ENCODE measurements at places on chromosomes 1 and 21.
A peak's percentile ranks its signal among the peaks of the same experiment; 100 is the strongest.

DNA sequence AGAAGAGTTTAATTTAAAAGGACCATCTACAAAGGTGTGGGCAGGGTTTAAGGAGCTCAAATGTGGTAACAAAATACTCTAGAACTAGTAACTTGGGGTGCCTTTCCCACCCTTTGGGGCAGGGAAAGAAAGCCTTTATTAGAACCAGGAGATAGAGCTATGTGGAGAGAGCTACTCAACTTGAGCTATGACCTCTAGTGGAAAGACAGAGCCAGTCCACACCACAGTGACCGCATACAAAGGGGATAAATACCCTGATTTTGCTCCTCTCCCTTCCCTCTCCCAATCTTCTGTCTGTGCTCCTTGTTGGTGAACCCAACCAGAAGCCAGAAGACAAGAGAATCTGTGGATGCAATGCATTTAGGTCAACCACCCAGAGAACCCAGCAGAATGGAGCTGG lies 54.4 kb upstream of the JAK1 start:
- no peak for DNase-seq

GRCh38 chr21:33684923-33685560 lies 42.7 kb downstream of the ITSN1 start:
- no peak for DNase-seq

DNA sequence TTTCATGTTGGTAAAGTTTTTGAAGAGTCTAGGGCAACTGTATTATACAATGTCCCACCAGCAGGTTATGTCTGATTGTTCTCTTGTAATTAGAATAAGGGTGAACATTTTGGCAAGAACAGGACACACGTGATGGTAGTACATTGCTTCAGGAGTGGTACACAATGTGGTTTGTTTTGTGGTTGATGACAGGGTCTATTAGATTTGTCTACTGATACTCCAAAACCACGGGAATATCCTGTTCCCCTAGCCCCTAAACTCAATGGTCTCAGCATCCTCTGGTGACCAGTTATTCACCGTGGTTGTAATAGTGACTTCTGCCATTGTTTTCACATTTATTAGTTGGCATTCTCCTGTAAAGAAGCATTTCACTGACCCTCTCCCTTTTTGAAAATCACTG lies 22.1 kb upstream of the ACTA1 start:
- no peak for DNase-seq

GRCh38 chr1:117646007-117646811 lies 40.4 kb downstream of the TENT5C start:
- DNase-seq, result no peak

DNA sequence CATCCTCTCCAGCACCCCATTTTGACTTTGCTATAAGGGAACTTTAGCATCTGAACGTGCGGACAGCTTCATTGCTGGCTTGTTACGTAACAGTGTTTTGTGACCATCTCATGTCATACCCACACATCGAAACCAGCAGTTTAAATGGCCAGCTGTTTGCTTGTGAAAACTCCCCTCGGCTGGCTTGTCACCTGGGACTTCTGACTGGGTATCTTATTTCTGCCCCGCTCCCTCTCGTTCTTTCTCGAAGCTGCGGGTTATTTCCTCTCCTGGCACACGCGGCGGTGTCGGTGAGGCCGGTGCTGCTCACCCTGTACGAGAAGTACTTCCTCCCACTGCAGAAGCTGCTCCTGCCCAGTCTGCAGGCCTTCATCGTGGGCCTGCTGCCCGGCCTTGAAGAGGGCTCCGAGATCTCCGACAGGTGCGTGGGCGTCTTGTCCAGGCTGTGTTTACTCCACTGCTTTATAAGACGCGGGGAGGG lies 43.5 kb downstream of the DOP1B start:
- DNase-seq, result no peak

- no peak for DNase-seq
Measured at GRCh38 chr1:93471911-93472310, 24.0 kb downstream of the FNBP1L start.

DNA sequence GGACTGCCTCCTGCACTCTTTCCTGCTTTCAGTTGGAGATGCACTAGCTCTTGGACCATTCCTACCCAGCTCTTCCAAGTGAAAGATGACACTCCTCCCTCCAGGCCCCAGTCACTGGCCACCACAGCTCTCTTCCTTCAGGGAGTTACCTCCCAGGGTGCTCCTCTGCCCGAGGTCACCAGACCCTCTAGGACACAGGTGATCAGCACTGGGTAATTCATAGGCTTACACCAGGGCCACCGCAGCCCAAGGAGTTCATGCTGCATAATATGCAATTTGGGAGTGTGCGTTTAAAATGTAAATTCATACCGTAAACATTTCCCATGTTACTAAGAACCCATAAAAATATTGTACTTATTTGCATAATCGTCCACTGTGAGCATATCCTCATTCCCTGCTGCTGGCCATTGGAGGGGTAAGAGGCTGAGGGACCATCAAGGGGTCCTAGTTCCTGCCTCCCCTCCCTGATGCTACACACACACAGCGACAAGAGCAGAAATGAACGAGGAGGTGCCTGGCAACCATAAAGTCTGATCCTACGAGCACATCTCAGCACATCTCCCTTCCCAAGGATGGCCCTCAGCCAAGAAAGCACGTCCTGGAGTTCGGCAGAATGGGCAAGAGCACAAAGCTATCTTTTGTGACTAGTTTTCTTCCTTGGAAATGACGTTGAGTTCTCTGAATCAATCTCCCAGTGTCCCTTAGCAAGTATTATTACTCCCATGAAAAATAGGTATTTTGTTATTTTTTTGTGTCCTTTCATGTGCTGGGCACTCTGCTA lies 222.9 kb upstream of the RAB4A start:
- no peak for DNase-seq

- DNase-seq, result no peak
Measured at GRCh38 chr21:18153063-18153462, 91.6 kb upstream of the CHODL start.

- no peak for DNase-seq
Measured at GRCh38 chr1:54413732-54414131, 7.5 kb upstream of the SSBP3 start.

- DNase-seq, result no peak
Measured at GRCh38 chr1:88394958-88395357, 289.1 kb upstream of the PKN2 start.

DNA sequence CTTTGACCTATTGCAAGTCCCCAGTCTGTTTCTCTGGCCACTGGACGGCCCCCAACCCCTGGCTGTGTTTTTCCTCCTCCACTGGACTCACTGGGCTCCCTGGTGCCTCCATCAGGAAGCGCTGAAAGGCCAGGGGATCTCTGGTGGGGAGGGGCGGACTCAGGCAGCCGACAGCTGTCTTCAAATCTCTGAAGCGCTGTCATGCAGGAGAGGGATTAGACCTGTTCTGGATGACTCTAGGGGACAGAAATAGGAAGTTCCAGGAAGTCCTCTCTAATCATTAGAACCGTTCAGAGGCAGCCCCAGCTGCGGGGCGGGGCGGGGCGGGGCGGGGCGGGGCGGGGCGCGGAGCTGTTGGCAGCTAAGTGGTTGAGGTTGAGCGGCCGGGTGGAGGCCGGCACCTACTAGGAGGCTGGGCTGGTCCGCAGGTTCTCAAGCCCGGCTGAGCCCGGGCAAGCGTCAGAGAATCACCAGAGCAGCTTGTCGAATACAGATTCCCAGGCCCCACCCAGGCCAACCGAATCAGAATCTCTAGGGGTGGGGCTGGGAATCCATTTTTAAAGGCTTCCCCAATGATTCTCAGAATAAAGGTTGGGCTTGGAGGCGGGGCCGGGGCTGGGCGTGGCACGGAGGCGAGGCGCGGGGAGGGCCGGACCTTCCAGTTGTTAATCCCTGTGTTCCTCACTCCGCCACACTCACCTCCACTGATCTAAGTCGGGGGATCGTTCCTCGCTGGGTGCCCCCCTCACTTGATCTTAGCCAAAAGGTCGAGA lies 11.4 kb upstream of the PHLDA3 start:
- DNase-seq, result peak; percentile 63

DNA sequence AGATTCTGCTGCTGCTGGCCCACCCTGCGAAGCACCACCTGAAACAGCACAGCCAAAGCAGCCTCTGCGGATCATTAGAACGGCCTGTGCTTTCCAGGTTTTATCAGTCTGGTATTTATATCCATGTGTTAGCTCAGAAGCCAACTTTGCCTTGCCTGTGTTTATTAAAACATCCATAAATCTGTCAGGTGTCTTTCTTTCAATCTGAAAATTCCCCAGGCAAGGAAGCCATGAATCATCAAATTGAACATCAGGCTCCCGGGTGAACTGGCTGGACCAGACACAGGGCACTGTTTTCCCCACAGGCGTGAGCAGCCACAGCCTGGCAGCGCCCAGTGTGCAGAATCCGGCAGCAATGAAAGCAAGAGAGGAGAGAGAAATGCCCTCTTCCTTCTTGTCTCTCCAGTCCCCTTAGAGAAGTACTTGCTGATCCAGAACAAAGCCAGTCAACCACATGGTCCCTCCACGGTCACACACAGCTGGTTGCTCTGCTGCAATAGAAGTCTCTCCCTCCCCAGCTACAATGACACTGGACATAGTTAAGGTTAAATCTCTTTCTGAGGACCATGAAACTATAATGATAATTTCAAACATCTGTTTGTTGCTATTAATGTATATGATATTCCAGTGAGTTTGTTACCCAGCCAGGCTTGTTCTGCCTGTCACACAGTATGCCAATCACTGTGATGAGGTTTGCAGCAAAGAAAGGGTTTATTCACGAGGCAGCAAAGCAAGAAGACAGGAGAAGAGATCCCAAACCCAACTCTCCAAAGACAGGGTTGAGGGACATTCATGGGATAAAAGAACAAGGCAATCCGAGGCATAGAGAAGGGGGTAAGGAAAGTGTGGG lies 212.1 kb upstream of the FMN2 start:
- no peak for DNase-seq

DNA sequence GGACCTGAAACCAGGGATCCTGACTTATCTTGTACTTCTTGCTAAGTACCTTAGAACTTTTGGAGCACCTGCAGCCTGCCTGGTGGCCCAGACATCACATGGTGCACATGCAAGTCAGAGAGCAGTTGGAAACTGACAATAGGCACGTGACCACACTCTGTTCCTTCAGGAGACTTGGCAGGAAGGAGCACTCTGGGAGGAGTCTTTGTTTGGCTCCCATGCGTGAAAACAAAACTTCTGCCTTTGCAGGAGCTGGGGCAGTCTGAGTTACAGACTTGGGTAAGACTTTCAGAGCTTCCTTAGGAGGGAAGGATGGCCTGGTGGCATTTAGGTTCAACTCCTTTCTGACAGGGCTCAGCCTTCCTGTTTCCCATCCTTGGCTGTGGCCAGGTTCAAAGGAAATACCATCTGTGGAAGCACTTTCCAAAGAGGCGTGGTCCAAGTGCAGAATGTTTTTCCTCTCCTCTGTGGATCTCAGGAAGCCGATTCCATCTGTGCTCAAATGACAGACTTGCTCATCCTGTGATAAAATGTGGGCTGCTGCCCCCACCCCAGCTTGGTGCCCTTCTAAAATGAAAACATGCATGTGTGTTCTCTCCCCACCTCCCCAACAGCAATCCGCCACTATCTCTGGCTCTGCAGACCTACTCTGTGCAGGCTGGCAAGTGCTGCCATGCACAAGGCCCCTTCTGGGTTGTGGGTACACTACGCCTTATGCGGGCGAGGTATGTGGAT lies 14.1 kb upstream of the ZNF436 start:
- DNase-seq, result no peak

GRCh38 chr1:171742577-171742922 lies 685 bp upstream of the VAMP4 start:
- peak; percentile 39 for DNase-seq

- no peak for DNase-seq
Measured at GRCh38 chr1:20123722-20124455, 4.6 kb upstream of the PLA2G2D start.

GRCh38 chr1:213391445-213391844 lies 340.4 kb downstream of the RPS6KC1 start:
- no peak for DNase-seq

DNA sequence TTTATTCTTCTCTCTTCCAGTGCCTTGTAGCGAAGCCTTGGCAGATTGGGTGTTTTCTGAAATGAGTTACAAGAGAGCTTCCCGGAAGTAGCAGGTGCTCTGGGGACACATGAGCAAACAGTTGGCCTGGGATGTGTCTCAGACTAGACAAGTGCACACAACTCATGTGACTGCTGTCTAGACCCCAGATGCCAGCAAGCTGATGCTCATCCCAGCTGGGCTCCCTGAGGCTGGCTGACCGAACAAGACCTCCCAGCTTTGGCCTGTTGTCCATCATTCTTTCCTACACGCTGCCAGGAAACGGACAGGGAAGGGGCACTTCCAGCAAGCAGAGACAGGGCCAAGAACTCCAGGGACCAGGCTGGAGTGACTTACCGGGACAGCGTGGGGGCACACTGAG lies 18.7 kb upstream of the CSF1 start:
- DNase-seq, result no peak

DNA sequence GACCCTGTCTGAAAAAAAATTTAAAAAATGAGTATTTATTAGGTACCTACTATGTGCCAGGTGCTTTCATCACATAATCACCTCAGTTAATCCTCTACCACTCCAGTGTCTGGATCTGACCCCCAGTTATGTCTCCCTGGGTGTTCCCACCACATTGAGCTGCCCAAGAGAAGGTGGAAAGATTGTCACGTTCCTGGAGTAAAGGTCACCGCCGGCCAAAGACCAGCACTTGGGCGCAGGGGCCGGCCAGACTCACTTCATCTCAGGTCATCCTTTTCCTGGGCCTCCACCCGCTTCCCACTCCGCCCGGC lies 714 bp downstream of the PYCR2 start:
- DNase-seq, result no peak

GRCh38 chr1:186093437-186093836 lies 281.6 kb downstream of the TPR start:
- DNase-seq, result no peak

GRCh38 chr1:200780545-200781369 lies 42.1 kb downstream of the CAMSAP2 start:
- no peak for DNase-seq

DNA sequence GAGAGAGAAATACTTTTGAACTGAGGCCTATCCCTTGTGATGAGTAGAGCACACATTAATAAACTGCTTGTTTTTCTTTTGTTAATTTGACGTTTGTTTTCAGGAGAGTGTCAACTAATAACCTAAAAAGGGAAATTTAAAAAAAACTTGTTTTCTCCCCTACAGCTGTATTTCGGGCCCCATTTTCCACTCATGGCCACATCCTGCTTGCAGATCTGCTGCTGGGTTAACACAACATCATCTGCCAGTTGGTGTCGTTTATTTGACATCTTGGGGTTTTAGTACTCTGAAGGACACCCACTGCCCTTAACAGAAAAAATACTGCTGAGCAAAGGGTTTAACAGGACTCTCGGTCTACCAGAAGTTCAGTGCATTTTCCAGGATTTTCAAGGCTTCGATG lies 848 bp upstream of the PYHIN1 start:
- peak; percentile 59 for DNase-seq

DNA sequence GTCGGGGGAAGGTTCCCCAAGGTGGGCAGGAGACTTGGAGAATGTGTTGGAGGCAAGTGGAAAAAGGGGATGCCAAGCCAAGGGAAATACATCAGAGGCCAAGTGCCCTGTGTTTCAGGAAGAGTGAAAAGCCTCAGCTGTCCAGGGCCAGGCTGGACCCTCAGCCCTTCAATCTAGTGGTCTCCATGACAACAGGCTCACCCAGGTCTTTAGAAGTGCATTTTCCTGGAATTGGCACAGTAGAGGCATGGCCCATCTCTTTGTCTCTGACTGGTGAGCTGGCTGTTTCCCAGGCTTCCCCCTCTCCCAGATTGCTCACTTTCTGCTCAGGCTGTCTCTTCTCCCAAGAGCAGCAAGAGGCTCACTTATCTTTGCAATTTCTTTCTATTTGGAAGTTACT lies 10.4 kb upstream of the RHBG start:
- no peak for DNase-seq

- no peak for DNase-seq
Measured at GRCh38 chr1:68551459-68551858, 54.6 kb upstream of the DEPDC1 start.
